ENCODE measurements at places on chromosomes 16 and 17.

GRCh38 chr17:1186214-1186820, 6.5 kb upstream of the ABR start:
- DNase-seq: no peak

- no peak for DNase-seq
Observed at GRCh38 chr17:7654832-7655540, 4.3 kb downstream of the ATP1B2 start.

GRCh38 chr16:54282202-54282927, 4.2 kb downstream of the IRX3 start:
- DNase-seq: no peak

GRCh38 chr17:49687878-49688491, 10.1 kb upstream of the SPOP start:
- DNase-seq: no peak

GRCh38 chr16:82582975-82583374, 43.8 kb upstream of the CDH13 start:
- DNase-seq: no peak

DNA sequence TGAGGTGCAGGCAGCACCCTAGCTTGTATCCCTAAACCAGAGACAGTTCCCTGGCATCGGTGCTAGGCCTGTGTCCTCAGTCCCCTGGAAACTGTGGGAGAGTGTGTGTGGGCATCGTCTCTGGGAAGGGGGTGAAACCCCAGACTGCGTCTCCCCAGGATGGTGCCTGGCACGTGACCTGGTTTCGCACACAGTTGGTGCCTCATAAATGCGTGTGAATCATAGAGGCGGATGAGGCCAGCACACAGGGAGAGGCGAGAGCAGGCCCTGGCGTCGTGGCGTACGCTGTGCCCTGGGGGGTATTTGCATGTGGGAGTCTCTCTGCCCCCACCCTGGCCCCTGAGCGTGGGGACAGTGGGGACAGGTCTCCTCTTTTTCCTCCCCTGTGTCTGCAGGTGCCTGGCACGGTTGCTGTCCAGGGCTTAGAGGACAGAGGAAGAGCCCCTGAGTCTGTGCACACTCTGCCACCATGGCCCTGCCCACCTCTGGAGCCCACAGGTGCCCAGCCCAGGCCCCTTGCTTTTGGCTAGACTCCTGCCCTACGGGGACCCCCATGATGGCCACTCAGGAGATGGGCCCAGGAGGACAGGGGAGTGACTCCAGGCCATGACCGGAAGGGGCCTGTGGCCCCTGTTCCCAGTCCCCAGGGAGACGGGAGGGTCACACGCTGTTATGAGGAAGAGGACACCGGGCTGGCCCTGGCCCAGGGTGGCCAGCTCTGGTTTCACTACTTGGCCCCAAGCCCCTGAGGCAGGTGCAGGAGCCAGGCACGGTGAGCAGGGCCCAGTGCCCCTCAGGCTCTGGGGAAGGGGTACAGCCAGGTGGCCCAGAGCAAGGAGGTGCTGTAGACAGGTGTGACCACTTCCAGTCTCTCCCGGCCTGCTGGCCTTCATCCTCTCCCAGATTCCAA, 1.3 kb upstream of the FSCN2 start:
- DNase-seq: no peak

DNA sequence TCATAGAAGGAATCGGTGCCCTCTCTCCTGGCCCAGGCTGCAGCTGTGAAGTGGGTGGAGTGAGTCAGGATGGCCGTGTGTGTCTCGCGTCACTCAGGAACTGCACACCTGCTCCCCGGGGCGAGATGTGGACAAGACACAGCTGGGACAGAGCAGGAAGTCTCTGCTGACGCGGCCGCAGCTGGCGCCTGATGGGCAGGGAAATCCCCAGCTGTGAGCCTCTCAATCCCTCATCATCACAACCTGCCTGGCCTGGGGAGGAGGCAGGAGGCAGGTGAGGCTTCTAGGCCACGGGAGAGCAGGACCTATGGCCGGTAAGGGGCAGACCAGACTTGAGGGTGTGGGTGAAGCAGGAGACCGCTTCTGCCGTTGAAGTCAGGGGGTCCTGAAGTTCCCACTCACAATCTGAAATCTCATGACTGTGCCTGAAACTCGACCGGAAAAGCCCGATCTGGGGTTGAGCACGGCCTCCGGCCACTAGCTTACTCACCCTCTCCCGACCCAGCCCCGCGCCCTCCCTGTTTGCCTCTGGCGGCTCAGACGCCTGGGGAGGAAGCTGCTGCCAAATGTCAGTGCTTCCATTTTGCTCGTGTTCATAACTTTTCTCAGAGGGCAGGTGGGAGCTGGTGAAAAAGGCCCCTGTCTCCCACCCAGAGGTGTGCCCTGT, 1.1 kb upstream of the TRPV3 start:
- DNase-seq: no peak

- DNase-seq: no peak
Observed at GRCh38 chr17:75864448-75864871, 9.3 kb upstream of the WBP2 start.
